ENCODE measurements at places on chromosomes 3 and 15.

DNA sequence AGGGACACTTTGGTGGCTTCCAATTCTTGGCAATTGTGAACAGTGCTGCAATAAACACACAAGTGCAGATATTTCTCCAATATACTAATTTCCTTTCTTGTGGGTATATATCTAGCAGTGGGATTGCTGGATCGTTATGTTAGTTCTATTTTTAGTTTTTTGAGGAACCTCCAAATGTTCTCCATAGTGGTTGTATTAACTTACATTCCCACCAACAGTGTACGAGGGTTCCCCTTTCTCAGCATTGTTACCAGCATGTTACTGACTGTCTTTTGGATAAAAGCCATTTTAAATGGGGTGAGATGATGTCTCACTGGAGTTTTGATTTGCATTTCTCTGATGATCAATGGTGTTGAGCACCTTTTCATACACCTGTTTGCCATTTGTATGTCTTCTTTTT is 92.8 kb downstream of the DAPK2 start:
- no peak for DNase-seq

- DNase-seq, result no peak
Observed at GRCh38 chr15:70033529-70034140, 64.1 kb downstream of the TLE3 start.

GRCh38 chr3:125062904-125063618 is 7.3 kb upstream of the HEG1 start:
- no peak for DNase-seq

- no peak for DNase-seq
Observed at GRCh38 chr3:10600296-10600714, 94.9 kb upstream of the ATP2B2 start.

- no peak for DNase-seq
Observed at GRCh38 chr3:122689587-122689986, 8.9 kb downstream of the PARP14 start.

- no peak for DNase-seq
Observed at GRCh38 chr3:147755310-147755709, 346.1 kb downstream of the ZIC1 start.

DNA sequence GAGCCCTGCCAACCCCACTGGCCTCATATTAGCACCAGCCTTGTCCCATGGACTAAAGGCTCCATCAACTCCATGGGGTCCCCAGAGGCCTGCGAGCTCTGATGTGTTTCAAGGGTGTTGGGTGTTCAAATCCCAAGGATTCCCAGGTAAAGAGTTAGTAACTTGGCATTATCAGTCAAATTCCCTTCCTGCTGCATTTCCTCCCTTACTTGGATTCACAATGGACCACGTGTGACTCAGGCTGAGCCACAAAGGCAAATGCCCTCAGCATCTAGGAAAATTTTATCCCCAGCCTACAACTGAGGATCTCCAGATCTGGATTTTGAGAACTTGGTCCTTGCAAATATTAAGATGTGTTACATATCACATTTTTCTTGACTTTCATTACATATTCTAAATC is 58.8 kb downstream of the GADL1 start:
- DNase-seq, result no peak

- no peak for DNase-seq
Observed at GRCh38 chr3:46348823-46349482, 5.0 kb upstream of the CCR2 start.

DNA sequence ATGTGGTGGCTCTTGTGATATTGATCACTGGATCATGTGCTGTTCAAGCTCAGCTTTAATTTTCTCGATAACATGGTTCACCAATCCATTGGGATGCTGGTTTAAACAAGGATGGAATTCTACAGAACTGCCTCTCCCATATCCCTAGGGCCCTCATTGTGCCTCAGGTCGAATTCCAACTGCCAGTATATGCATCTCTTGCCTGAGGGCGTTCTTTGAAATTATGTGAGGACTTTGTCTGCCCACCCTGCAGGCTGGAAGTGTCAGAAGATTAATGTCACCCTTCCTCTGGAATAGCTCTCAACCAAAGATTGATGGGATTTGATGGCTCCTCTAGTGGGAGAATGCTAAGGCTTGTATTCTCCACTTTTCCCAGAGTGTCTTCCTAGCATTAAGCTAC is 175.6 kb upstream of the GALNT15 start:
- DNase-seq, result no peak

DNA sequence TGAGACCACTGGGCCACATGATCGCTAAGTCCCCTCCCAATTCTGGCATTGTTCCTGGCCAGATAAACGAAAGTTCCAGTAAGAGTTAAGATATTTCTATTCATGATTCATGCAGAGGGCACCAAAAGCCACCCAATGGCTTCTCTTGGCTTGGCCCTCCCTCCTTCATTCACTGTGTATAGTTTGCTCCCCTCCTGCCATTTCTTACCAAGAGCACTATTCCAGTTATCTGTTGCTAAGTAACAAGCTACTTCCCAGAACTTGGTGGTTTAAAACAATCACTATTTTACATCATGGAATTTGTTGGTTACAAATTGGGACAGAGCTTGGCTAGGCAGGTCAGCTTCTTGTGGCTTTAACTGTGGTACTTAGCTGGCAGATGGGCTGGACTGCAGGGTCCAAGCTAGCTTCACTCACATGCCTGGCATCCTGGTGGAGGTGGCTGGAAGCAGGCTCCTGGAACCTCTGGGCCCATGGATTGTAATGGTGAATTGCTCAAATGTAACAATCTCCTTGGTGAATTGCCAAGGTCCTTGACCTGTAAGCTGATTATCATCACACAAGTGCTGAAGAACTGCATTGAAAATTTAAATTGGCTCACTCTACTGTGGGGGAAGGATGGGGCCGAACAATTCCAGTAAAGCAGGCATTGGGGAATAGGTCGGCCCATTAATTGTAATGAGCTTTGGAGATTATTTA is 16.6 kb downstream of the EAF1 start:
- no peak for DNase-seq

- no peak for DNase-seq
Observed at GRCh38 chr3:13199899-13200451, 126.7 kb upstream of the IQSEC1 start.

GRCh38 chr15:78182821-78183220 is 33.7 kb downstream of the IDH3A start:
- no peak for DNase-seq

DNA sequence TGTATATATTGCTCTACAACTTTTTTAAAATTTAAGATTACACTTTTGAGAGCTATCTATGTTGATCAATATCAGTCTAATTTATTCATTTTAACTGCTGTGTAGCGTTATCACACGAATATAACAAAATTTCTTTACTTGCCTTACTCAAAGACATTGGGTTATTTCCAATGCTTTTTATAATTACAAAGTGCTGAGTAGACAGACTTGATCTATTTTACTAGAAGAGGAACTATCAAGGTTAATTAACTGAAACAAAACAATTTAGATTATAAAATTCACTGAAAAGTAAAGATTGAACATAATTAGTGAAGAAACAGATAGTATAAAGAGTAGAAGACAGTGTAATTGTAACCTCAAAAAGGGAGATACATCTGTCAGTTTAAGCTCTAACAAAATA is 105.5 kb downstream of the TGFBR2 start:
- no peak for DNase-seq

GRCh38 chr3:129648391-129648790 is 41.9 kb upstream of the PLXND1 start:
- DNase-seq, result no peak

GRCh38 chr15:94237903-94238302 is 6.5 kb downstream of the MCTP2 start:
- DNase-seq, result no peak

- DNase-seq, result no peak
Observed at GRCh38 chr3:151265866-151266265, 12.5 kb downstream of the P2RY14 start.

GRCh38 chr3:110164632-110165369 is 827.5 kb upstream of the DPPA4 start:
- DNase-seq, result no peak

DNA sequence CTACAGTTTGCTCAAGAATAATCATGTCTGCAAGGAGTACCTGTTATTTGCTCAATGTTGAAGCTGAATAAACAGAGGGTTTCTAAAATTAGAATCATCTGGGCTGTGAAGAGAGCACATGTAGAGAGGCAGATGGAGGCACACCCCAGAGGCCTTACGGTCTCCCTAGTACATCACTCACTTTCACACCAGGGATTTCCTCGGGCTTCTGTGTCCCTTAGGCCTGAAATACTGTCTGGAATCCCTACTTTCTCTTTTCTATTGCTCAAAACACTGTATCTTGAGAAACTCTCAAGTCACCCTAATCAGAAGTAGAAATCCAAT is 473.7 kb upstream of the ROBO2 start:
- no peak for DNase-seq

DNA sequence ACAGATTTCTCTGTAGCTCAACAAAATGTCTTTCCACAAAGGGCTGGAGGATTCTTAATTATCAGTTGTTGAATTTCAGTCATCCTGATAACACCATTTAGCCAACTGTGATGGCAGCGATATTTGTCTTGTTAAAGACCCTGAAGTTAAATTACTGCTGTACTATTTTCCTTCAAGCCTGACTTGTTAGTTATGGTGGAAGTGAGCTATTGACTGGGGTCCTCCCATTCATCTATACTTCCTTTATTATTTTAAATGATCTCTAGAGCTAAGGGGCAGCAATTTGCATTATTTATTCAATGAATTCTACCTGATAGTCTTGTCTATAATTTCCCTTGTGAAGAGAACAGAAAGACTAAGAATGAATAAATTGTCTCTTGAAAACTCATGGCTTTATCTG is 64.1 kb downstream of the RBMS3 start:
- no peak for DNase-seq

GRCh38 chr3:1495466-1495865 is 402.6 kb downstream of the CNTN6 start:
- no peak for DNase-seq

- DNase-seq, result no peak
Observed at GRCh38 chr15:89898614-89899294, 5.0 kb upstream of the AP3S2 start.

DNA sequence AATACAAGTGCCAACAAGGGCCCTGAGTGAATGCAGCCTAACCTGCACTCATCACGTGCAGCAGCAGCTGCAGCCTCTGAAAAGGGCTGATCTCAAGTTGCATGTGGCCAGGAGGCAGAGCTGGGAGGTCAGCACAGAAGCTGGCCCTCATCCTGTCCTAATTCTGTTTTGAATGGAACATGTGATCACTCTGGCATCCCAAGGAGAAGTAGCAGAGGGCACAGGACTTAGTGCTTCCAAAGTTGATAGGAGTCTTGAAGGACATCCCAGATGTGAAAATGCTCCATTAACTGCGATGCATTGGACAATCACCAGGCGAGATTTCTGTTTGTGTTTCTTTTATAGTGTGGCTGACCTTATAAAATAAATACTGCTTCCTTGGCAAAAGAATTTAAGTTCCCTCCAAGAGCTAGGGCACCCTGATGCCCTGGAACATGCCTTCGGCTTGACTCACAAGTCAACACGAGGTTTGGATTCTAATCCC is 31.6 kb upstream of the STAG1 start:
- DNase-seq, result no peak

GRCh38 chr3:121957674-121958415 is 63.6 kb downstream of the SLC15A2 start:
- no peak for DNase-seq

DNA sequence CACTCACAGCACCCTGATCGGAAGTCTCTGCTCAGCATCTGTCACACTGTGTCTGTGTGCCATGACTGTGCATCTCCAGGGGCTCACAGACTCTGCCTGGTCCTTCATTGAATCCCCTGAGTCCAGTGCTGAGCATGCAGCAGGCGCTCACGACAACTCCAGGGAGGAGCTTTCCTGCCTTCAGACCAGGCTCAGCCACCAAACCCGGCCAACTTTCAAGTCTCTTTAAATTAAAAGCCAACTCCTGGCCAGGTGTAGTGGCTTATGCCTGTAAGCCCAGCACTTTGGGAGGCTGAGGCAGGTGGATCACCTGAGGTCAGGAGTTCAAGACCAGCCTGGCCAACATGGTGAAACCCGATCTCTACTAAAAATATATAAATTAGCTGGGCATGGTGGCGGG is 24.2 kb downstream of the GRAMD2A start:
- DNase-seq, result no peak

DNA sequence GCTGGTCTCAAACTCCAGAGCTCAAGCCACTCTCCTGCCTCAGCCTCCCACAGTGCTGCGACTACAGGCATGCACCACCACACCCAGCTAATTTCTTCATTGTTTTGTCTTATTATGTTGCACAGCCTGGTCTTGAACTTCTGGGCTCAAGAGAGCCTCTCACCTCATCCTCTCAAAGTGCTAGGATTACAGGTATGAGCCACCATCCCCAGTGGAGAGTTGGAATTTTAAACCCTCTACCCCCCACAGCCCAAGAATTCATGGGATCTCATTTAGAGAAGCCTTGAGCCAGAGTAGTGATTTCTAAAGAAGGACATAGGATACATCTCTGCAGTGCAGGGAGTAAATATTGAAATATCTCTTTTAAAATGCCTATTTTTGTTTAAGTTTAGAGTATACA is 221.1 kb downstream of the CACNA2D3 start:
- DNase-seq, result no peak

DNA sequence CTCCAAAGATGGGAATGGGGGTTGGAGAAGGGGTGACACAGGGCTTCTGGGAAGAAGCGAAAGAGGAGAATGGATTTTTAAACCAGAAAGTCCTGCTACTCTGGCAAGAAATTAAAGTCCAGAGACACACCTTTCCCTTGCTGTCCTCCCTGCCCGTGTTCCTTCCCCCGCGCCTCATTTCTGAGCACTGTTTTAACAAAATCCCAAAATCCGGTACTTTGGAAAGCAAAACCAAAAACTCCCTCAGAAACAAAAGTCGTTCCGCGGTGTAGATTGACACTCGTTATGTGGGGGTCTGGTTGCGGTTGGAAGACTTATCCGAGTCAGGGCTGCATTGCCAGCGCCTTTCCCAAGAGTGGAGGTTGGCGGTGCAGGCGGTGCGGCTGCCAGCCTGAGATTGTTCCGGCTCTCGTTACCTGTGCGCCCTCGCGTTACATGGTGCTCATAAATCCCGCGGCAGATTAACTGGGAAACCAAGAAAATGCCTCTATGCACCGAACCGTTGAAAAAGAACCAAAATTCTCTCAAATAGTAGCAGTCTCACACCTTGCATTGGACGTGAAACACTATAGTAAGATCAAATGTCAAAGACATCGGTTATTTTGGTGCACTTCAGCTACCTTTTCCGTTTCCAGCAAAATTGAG is 217.7 kb downstream of the MEIS2 start:
- DNase-seq, result no peak

DNA sequence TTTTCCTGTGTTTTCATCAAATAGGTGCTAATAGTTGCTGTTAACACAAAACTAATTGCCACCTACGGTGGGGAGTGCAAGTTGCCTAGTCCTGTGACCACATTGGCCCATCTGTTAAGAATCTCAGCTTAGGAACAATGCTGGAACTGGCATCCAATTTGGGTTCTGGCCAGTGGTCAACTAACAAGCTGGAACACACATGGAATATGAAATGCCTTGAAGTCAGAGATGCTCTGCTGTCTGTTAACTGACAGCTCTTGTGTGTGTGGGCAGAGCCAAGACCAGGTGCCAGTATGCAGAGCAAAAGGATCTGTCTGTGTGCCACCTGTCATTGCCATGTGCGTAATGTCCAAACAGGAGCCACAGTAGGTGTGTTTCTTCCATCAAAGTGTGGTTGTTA is 460.8 kb downstream of the ROBO2 start:
- no peak for DNase-seq
